ENCODE measurements at places on chromosomes 2 and 18.

- peak; percentile 82 for DNase-seq
These were observed 112.2 kb downstream of the ZNF385B start for GRCh38 chr2:179749210-179749609.

GRCh38 chr2:83162421-83162820 lies 1296.7 kb downstream of the SUCLG1 start:
- no peak for DNase-seq

GRCh38 chr2:239774933-239775622 lies 250.1 kb downstream of the NDUFA10 start:
- no peak for DNase-seq

DNA sequence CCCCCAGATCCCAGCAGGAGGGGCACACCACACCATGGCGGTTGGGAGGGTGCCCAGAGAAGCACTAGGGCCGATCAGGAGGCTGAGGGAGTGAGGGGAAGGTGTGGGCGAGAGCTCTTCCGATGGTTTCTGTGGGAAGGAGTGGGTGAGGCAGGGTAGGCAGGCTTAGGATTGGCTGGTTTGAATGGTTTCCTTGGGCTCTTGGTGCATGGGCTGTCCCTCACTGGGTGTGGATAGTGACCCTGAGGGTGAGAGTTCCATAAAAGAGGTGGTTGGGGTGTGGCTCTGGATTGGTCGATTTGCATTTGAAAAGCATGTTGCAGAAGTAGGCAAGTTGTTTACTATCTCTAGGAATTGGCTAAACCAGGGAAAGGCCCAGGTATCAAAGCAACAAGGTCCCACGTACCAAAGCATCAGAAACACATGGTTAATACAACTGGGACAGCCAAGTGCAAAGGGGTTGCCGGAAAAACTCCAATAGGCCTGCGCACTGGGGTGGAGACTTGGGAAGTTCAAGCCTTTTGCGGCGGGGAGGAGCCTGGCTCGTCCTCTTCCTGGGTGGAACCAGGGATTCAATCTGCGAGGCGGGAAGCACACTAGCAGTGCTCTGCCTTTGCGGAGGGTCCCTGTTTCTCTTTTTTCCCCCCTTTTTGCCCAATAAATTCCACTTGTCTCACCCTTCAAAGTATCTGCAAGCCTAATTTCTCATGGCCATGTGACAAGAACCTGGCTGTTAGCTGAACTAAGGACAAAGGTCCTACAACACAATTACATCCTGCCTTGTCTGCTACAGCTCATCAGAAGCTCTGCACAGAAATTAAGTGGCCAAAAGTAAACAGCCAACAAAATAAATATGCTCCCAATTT lies 43.2 kb downstream of the IL1R2 start:
- no peak for DNase-seq

- DNase-seq, result no peak
These were observed 4.4 kb upstream of the PID1 start for GRCh38 chr2:229275506-229275905.

GRCh38 chr2:225660262-225661131 lies 261.0 kb downstream of the NYAP2 start:
- DNase-seq, result peak; percentile 51

DNA sequence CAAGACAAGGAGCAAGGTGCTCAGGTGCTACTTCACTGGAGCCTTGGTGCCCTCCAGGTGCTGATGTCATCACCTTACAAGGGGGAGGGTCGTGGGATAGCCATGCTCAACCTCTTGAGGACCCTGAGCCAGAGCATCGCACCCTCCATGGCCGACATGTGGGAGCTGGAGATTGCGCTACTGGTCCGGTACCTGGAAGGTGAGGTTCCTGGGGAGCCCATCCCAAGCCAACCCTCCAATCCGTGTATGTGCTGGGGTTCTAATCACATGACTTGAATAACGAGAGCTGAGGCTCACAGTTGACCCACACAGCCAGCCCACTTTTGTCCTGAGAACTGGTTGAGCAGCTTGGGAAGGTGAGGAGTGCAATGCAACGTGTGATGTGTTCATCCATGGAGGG lies 25.9 kb downstream of the MROH2A start:
- no peak for DNase-seq

- DNase-seq, result no peak
These were observed 285.1 kb upstream of the SLC14A2 start for GRCh38 chr18:45330170-45330594.

Data from fibroblast of gingiva (primary cell).